Stimulated activated CD4-positive, alpha-beta T cell treated with anti-CD3 and anti-CD28 coated beads, TNF-alpha, amount 100 ng/mL, for 4 hours (primary cell): ENCODE measurements at places on chromosomes 13 and 19.
A peak's percentile ranks its signal among the peaks of the same experiment; 100 is the strongest.

DNA sequence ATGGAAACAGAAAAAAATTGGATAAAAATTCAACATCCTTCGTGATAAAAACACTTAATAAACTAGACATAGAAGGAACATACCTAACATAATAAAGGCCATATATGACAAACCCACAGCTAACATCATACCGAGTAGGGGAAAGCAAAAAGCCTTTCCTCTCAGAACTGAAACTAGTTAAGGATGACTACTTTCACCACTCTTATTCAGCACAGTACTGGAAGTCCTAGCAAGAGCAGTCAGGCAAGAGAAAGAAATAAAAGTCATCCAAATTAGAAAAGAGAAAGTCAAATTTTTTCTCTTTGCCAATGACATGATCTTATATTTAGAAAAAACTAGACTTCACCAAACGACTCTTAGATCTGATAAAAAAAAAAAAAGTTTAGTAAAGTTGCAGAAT is 25.8 kb upstream of the SLC7A9 start:
- no peak for DNase-seq

DNA sequence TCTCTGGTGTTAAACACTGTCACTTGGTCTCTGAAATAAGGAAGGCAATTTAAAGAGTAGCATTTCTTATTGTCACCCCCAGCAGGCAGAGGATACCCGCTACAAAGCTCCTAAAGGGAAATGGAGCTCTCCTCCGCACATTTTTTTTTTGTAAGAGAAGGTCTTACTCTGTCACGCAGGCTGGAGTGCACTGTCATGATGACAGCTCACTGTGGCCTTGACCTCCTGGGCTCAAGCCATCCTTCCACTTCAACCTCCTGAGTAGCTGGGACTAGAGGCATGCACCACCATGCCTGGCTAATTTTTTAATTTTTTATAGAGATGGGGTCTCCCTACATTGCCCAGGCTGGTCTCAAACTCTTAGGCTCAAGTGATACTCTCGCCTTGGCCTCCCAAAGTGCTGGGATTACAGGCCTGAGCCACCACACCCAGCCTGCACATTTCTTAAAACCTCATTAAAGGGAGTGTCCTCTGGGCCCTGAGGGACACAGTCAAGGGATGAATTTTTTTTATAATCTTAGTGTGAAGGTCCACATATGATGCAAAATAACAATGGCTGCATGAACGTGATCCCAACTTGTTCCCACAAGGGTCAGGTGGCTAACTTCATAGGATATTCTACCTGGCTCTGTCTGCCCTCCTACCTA is 32.1 kb downstream of the SLC25A30 start:
- no peak for DNase-seq

- DNase-seq: no peak
These were observed 222.1 kb downstream of the ZIC5 start for GRCh38 chr13:99749271-99750019.

- no peak for DNase-seq
These were observed 15.2 kb downstream of the TPT1 start for GRCh38 chr13:45325806-45326205.

- no peak for DNase-seq
These were observed 32.4 kb upstream of the OXGR1 start for GRCh38 chr13:97026531-97027161.

- DNase-seq: no peak
These were observed 552 bp upstream of the GRWD1 start for GRCh38 chr19:48445256-48445605.

GRCh38 chr13:23392313-23392712 is 41.2 kb downstream of the SACS start:
- DNase-seq: no peak

DNA sequence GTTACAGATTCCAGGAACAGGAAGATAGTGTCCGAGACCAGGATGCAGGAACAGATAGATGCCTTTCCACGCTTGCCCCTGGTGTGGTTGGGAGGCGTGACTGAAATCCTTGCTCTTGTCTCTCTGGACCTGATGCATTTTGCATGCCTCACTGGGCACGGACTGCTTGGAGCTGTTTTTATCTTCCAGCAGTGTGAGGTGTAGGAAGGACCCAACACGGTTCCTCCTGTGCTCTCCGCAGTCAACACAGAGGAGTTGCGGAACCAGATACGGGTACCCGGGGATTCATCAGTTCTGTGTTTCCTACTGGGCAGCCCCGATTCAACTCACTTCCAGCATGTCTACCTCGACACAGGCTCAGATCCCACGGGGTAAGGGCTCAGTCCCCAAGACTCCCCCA is 6.5 kb downstream of the DOT1L start:
- DNase-seq: no peak

DNA sequence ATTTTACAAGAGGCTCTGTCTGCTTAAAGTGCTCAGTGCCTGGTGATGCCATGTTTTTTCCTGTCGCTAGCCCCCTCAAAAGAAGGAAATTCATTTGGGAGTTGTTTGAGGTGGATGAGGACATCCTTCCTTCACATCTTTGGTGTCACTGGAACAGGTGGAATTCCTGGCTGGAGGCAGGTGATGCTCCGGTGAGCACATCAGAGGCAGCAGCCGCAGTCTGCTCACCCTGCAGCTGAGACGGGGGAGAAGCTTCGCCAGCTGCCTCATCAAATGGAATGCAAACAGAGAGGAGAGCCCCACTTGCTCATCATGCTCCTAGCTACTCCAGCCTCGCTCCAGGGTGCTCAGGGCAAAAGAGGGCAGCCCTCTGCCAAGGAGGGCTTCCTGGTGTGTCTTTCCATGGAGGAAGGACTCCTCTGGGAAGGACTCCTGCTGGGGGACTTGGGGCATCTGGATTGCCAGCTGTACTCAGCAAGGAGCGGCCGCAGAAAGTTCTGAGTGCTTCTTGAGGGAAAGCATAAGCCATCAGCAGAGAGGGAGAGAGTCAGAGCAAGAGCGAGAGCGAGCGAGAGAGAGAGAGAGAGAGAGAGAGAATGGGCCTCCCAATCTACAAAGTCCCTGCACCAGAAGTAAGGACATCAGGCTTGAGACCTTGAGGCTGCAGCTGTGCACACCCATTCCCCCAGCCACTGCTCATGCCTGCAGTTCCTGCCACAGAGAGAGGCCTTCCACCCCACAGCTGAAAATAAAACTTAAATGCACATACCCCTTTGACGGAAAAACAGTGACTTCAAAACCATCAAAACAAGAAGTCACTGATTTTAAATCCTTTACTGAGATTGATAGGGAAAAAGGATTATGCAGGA is 74.3 kb upstream of the UBL3 start:
- DNase-seq: no peak

DNA sequence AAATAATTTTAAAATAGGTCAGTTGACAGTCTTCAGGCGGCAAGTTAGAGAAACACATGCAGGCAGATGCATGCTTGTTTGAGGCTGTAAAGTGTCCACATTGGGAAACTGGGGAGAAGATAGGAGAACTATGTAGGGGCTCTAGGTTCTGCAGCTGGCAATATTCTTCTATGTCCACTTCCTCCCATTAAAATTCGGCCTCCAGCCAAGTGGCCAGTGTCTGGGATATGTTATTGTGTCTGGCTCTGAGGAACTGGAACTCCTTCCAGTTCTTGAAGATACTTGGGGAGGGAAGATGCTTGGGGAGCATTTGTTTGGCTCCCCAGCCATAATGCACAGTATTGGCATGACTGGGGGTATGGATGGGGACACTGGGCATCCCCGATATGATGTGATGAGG is 20.9 kb upstream of the KLF2 start:
- no peak for DNase-seq

DNA sequence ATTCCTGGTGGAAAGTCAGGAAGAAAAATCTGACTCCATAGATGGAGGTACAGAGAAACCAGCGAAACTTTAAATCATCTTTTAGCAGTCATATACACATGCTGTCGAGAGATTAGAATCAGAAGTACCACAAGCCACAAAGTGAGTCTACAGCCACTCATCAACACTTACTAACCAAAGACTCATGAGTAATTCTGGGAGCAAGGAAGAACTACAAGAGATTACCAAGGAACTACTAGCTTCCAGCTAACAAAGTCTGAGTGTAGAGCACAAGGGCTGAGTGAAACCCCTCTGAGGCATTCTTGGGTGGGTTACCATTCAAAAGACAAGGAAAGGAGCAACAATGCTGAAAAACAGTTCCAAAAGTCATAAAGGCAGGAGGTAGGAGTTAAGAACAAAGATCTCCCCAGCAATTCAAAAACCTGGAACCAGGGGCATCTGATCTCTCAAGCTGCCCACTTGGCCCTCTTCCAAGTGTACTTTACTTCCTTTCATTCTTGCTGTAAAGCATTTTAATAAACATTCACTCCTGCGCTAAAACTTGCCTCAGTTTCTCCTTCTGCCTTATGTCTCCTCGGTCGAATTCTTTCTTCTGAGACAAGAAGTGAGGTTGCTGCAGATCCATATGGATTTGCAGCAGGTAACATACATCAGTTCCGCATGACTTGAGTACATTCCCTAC is 13.0 kb downstream of the RBM26 start:
- no peak for DNase-seq

GRCh38 chr13:89791971-89792630 is 1555.4 kb upstream of the MIR17HG start:
- no peak for DNase-seq

DNA sequence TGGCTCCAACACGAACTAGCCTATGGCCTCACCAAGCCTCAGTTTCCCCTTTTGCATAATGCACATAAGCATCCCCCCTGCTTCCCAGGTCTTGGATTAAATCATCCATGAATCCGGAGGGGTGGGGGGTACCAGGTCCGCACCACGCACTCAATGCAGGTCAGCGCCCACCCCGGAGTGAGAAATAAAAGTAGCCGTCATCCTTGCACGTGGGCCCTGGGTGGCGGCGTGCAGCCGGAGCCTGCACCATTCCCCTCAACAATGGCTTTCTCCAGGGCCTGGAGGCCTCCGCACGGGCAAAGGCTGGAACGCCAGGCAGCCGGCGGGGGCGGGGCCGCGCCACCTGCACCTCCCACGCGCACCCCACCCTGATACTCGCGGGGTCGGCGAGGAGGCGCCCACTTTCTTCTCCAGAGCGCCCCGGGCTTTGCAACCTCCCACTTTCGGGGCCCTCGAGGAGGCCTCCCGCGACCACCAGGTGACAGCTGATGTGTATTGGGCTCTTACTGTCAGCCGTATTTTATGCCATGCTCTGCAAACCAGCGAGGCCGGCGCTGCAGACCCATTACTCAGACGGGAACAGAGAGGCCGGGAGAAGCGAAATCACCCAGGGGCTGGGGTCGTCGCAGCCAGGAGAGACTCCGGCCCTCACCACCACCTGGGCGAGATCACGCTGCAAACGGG is 767 bp upstream of the GADD45B start:
- peak; percentile 44 for DNase-seq

GRCh38 chr13:46053162-46054012 is 841 bp upstream of the ZC3H13 start:
- DNase-seq: no peak

- no peak for DNase-seq
These were observed 5.0 kb upstream of the JUNB start for GRCh38 chr19:12786141-12786870.

- DNase-seq: no peak
These were observed 815.6 kb downstream of the UQCRFS1 start for GRCh38 chr19:28397306-28397705.

DNA sequence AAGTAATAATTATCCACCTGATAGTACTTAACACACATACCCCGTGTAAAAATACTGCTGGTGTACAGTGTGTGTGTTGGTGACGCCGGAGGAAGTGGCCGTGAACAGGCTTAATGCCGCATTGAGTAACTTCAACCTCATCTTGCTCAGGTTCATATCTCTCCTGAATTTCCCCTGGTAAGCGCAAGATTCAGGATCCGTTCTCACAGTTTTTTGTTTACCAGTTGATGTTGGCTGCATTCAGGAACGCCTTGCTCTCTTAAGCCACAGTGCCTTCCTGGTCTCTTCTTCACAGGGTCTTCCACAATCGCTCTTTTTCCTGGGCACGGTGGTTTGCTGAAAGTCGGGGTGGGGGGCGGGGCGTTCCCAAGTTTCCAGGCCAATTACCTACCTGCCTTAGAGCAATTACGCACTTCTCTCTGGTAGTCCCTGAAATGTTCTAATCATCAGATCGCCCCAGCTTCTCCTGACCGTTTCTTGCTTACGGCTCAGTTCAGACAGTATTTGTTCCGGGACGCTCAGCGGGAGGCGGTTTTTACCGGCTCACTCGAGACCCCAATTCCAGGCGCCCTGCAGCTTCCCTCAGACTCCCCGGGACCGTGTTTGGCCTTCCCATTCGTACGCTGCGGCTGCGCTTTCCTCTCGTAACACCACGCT is 706 bp upstream of the DNAJC3 start:
- peak; percentile 2 for DNase-seq

- DNase-seq: no peak
These were observed 27.4 kb upstream of the F7 start for GRCh38 chr13:113077953-113078901.

DNA sequence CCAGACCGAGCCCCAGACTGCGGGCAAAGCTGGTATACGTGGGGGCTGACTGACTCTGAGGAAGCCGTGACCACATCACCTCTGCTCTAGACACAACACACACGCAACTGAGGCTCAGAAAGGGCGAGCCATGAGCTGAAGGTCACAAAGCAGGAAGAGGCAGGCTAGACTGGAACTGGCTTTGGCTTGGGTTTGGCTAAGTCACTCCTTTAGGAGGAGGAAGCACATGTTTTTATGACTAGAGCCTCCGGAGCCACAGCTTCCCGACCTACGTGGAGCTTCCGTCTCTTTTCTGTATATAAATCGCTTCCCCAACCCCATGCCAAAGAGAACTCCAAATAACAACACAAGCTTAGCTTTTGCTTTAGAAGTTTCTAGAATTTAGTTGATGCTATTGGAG is 48.0 kb downstream of the RFX2 start:
- DNase-seq: no peak

- DNase-seq: no peak
These were observed 1433.0 kb downstream of the UQCRFS1 start for GRCh38 chr19:27779954-27780353.

DNA sequence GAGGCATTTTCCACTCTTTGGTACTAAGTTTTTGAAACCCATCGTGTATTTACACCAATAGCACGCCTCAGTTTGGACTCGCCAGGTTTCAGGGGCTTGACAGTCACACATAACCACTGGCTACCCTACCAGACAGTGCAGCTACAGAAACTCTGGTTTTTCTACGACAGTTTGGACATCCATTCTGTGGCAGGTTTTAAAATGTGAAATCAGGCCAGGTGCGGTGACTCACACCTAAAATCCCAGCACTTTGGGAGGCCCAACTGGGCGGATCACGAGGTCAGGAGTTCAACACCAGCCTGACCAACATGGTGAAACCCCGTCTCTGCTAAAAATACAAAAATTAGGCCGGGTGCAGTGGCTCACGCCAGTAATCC is 13.2 kb downstream of the KDELR1 start:
- DNase-seq: no peak

DNA sequence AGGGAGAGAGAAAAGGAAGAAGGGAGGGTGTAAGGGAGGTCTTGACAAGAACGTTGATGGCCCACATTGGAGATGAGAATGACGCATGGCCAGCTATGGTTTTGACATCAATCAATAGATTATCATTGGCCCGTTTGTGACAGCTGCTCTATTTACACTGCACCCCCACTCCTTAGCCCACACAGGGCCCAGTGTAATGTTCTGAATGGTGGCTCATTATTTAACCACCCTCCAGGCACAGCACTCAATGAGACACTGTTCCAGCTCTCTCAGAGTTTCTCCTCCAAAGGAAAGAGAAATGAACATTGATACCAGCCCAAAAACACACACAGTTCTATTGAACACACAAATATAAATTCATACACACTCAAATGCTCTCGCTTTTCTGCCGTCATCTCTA is 173.0 kb upstream of the IPO5 start:
- DNase-seq: no peak

- no peak for DNase-seq
These were observed 50.8 kb downstream of the LATS2 start for GRCh38 chr13:21010621-21011020.

GRCh38 chr19:40494191-40494838 is 27.5 kb downstream of the SPTBN4 start:
- DNase-seq: no peak
